ENCODE measurements at places on chromosomes 7 and 10.

DNA sequence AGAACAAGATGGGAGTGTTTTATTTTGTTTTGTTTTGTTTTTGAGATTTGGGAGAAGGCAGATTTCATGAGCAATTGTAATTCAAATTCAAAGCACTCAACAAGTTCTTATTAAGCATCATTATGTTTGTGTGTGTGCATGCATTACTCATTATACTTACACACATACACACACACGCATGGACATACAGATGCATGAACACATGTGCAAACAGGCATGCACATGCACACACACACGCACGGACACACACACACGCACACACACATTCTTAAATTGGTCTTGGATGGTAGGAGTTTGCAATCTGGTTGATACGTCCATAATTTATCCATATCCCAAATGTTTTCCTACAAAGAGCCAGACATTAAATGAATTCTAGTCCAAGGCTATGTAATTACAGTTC lies 702.8 kb downstream of the INHBA start:
- H3K4me3 ChIP-seq: no peak overlapping the region
- no peaks in the 10 kb centered on the region for H3K27me3 ChIP-seq
- no peaks in the 10 kb centered on the region for H3K36me3 ChIP-seq
- no peak for DNase-seq
- no peak overlapping the region for H3K27ac ChIP-seq
- H3K4me1 ChIP-seq: no peaks in the 10 kb centered on the region

- no peak overlapping the region for H3K27ac ChIP-seq
- H3K27me3 ChIP-seq: no peaks in the 10 kb centered on the region
- no peaks in the 10 kb centered on the region for H3K4me1 ChIP-seq
- DNase-seq: no peak
- H3K4me3 ChIP-seq: no peak overlapping the region
These were observed 250.8 kb upstream of the PITRM1 start for GRCh38 chr10:3423384-3423783.

- no peaks in the 10 kb centered on the region for H3K36me3 ChIP-seq
- no peak overlapping the region for H3K27ac ChIP-seq
- H3K27me3 ChIP-seq: no peaks in the 10 kb centered on the region
These were observed 27.1 kb downstream of the PLA2G12B start for GRCh38 chr10:72927485-72927884.

DNA sequence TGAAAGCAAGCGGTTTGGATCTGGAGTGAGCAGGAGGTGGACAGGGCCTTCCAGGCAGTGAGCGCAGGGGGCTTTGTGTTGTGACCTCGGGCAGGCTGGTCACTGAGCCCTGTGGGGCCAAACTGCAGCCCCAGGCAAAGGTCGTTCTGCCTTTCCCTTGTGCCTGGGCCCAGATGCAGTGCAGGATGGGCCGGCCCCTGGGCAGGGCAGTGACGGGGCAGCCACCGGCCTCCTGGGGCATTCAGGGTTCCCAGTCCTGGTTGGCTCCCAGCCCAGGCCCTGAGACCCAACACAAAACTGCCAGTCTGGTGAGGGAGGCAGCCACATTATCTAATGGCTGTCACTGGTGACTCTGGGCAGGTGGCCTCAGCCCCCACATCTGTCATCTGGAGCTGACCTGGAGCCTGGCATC lies 7.1 kb downstream of the ARPC1B start:
- no peak overlapping the region for H3K4me3 ChIP-seq
- H3K27ac ChIP-seq: no peak overlapping the region
- H3K27me3 ChIP-seq: no peaks in the 10 kb centered on the region
- DNase-seq: no peak

DNA sequence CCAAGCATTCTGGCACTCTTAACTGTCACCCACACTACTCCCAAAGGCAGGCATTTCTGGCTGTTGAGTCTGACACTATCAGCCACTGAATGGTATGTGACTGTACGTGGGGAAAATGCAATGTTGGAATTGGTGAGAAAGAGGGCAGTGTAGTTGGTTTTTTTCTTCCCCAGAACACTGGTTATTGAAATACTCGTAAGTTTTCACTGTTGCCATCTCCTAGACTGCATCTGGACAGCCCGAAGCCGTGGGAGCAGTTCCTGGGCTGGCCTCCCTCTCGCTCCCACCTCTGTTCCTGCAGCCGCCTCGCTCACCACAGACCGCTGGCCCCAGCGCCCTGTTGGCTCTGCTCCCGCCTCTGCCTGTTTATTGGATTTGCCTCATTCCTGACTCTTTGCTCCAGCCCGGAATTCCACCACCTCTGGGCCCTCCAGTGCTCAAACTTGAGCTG lies 5.7 kb downstream of the PLCE1 start:
- no peak overlapping the region for H3K27ac ChIP-seq
- H3K4me3 ChIP-seq: no peak overlapping the region
- peaks cover 8% of the 10 kb centered on the region for H3K36me3 ChIP-seq
- H3K27me3 ChIP-seq: no peaks in the 10 kb centered on the region
- peaks cover 8% of the 10 kb centered on the region for H3K4me1 ChIP-seq
- DNase-seq: peak; percentile 82

GRCh38 chr7:133783276-133783675 lies 343.9 kb upstream of the LRGUK start:
- no peaks in the 10 kb centered on the region for H3K4me1 ChIP-seq
- no peak overlapping the region for H3K27ac ChIP-seq
- no peaks in the 10 kb centered on the region for H3K27me3 ChIP-seq

- no peak overlapping the region for H3K27ac ChIP-seq
- DNase-seq: no peak
- H3K4me1 ChIP-seq: no peaks in the 10 kb centered on the region
- no peak overlapping the region for H3K4me3 ChIP-seq
- H3K36me3 ChIP-seq: no peaks in the 10 kb centered on the region
These were observed 39.4 kb downstream of the CHST15 start for GRCh38 chr10:124053971-124054370.

DNA sequence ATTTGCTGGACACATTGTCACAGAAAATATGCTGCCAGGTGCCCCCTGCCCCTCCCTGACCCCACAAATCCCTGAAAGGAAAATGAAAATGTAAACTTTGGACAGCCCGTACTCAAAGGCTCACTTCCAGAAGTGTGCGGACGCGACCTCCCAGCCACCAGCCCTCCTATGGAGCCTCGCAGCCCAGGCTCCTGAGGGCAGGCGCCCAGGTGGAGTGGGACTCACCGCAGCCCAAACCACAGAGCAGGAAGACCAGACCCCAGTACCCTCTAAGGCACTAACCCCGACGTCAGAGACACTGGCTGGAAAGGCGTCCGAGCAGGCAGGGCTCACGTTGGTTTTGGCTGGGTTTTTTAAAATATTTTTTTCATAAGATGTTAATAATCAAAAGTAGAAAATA lies 57.3 kb downstream of the CSGALNACT2 start:
- H3K36me3 ChIP-seq: no peaks in the 10 kb centered on the region
- DNase-seq: peak; percentile 17
- H3K4me3 ChIP-seq: no peak overlapping the region
- no peaks in the 10 kb centered on the region for H3K27me3 ChIP-seq
- H3K27ac ChIP-seq: no peak overlapping the region

GRCh38 chr10:71998840-71999194 lies 34.6 kb downstream of the CHST3 start:
- no peak overlapping the region for H3K4me3 ChIP-seq
- peak overlapping the region; percentile 78 for H3K27ac ChIP-seq
- DNase-seq: peak; percentile 52
- no peaks in the 10 kb centered on the region for H3K4me1 ChIP-seq

DNA sequence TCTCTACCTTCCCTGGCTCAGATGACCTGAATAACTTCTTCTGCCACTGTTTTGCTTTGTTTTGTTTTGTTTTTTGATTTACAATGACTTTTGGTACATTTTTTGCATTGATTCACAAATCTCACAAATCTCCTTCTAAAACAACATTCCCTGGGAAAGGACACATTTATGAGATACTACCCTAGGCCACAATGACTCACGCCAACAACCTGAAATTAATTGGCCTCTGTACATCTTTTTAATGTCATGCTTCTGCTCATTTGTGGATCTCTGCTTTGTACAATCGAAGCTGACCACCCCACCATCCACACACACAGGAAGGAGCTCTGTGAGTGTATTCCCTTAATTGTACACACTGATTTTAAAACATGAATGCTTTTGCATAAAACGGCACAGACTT lies 156.7 kb upstream of the PFKP start:
- no peaks in the 10 kb centered on the region for H3K4me1 ChIP-seq
- no peaks in the 10 kb centered on the region for H3K27me3 ChIP-seq
- H3K36me3 ChIP-seq: no peaks in the 10 kb centered on the region

DNA sequence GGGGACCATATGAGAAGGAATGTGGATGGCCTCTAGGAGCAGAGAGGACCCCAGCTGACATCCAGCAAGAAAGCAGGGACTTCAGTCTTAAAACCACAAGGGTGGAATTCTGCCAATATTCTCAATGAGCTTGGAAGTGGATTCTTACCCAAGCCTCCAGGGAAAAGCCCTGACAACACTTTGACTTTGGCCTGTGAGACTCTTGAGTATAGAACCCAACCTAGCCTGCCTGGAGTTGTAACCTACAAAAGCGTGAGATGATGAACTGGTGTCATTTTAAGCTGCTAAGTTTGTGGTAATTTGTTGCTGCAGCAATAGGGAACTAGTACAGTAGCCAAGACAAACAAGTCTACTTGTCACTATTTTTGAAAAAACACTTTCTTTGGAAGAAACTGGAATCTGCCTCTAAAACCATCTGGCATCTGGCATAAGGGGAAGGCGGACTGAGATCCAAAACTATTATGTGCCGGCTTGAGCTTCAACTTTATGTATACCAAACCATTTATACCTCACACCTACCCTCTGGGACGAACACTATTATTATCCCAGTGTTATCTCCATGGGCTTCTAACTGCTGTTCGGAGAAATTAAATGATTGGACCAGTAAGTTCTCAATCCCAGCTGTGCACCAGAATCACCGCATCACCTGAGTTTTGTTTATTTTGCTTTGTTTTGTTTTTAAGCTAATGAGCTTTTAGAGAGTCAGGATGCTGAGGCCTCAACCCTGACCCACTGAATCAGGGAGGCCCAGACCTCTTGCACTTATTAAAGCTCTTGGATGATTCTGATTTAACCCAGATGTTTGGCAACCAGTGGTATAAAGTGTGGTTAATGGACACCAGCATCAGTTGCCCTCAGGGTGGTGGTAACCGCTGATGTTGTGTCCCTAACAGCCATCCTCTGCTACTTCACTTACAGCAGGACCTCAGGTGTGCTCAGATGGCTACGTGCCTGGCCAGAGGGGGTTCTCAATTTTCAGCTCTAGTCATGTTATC lies 83.0 kb downstream of the C1GALT1 start:
- no peak overlapping the region for H3K27ac ChIP-seq
- H3K36me3 ChIP-seq: no peaks in the 10 kb centered on the region
- DNase-seq: no peak
- no peak overlapping the region for H3K4me3 ChIP-seq
- no peaks in the 10 kb centered on the region for H3K27me3 ChIP-seq

DNA sequence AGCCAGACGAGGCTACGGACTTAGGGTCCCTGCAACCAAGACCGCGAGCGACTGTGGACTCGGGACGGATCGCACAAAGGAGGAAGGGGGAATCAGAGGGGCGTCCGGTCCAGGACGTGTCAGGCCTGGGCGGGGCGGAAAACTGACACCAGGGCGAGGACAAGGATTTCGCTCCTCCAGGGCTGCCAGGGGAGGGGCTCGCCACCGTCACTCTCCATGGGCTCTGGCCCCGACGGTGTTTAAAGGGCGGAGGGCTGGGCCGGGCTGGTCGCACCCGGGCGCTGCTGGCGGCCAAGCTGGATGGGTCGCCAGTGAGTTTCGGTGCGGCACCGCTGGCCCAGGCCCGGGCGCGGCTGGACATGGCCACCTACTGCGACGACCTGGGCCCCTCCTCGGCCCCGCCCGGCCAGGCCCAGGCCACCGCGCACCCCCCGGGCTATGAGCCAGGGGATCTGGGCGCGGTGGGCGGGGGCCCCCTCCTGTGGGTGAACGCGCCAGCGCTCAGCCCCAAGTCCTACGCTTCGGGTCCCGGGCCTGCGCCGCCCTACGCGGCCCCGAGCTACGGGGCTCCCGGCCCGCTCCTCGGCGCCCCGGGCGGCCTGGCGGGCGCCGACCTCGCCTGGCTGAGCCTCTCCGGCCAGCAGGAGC lies at the start of gene FOXI2:
Gene FOXI2 (plus strand): TSS at position 271 of the 648 bp plus-strand sequence. CDS start 89 bp downstream, at position 360.
- peaks cover 97% of the 10 kb centered on the region for H3K27me3 ChIP-seq
- H3K4me1 ChIP-seq: no peaks in the 10 kb centered on the region
- no peaks in the 10 kb centered on the region for H3K36me3 ChIP-seq
- H3K4me3 ChIP-seq: peak within 1 kb of the TSS; percentile 55

DNA sequence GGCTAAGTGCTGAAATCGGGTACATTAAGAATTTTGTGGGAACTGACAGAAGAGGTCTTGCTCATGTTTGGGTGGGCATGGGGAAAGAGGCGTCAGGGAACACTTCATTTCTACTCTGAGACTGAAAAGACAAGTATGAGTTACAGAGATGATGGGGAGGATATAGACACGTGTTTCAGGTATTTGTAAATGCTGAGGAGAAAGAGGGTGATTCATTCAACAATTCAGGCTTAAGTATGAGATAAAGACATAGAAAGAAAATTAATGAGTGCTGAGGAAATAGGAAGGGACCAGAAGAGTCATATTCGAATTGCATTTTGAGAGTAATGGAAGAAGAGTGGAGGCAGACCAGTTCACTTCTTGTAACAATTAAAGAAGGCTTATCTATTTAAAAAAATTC lies 143.6 kb downstream of the HBP1 start:
- peaks cover 6% of the 10 kb centered on the region for H3K4me1 ChIP-seq
- no peak overlapping the region for H3K27ac ChIP-seq
- no peak overlapping the region for H3K4me3 ChIP-seq

GRCh38 chr7:48781752-48782151 lies 142.6 kb upstream of the CDC14C start:
- H3K4me1 ChIP-seq: no peaks in the 10 kb centered on the region
- H3K4me3 ChIP-seq: no peak overlapping the region
- no peaks in the 10 kb centered on the region for H3K36me3 ChIP-seq
- DNase-seq: no peak
- no peaks in the 10 kb centered on the region for H3K27me3 ChIP-seq
- no peak overlapping the region for H3K27ac ChIP-seq

- no peaks in the 10 kb centered on the region for H3K36me3 ChIP-seq
- H3K27ac ChIP-seq: peak overlapping the region; percentile 87
- H3K27me3 ChIP-seq: no peaks in the 10 kb centered on the region
- DNase-seq: no peak
- no peak overlapping the region for H3K4me3 ChIP-seq
These were observed 156.4 kb upstream of the MTPN start for GRCh38 chr7:136133551-136133950.

DNA sequence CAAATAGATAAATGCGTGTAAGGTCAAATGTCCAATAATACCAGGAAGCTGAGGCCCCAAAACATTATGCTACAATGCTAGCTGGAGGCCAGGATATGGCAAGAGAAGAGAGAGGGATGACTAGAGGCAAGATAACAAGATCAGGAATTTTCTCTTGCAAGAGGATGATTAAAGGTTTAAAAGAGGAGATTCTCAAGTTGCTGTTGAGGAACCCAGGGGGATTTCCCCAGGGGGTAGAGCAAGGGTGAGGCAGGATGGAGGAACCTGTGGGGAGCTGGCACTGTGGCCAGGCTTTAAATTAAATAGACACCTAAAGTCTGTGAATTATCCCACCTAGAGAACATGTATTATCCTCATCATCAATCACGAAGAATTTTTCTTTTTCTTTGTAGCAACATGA lies 3.4 kb upstream of the TAS2R60 start:
- H3K4me3 ChIP-seq: no peak overlapping the region
- H3K36me3 ChIP-seq: no peaks in the 10 kb centered on the region
- DNase-seq: no peak

GRCh38 chr7:77570330-77571011 lies 33.4 kb downstream of the PTPN12 start:
- no peak overlapping the region for H3K4me3 ChIP-seq
- H3K27ac ChIP-seq: no peak overlapping the region
- no peak for DNase-seq
- H3K36me3 ChIP-seq: peaks cover 68% of the 10 kb centered on the region
- H3K4me1 ChIP-seq: no peaks in the 10 kb centered on the region

Measured in endodermal cell (in vitro differentiated cells).